ENCODE measurements at places on chromosomes 5 and 9.

DNA sequence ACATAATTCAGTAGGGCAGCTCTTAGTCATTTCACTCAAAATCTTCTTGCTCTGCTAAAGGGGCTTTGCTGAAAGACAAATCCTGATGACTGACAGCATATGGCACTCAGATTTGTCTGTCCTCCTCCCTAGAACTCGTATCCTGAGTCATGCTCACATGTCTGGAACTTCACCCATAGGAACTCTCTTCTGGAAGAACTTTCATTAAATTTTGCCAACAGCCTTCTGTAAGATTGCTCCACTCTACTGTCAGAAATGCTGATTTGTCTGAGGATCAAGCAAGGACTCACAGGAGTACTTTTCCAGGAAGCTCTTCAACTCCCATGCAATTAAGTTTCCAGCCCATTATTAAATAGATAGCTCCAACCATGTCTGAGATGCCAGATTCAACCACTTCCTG is 59.8 kb upstream of the SNX2 start:
- DNase-seq: no peak

- DNase-seq: no peak
These were observed 287.2 kb downstream of the CWC27 start for GRCh38 chr5:65055938-65056337.

DNA sequence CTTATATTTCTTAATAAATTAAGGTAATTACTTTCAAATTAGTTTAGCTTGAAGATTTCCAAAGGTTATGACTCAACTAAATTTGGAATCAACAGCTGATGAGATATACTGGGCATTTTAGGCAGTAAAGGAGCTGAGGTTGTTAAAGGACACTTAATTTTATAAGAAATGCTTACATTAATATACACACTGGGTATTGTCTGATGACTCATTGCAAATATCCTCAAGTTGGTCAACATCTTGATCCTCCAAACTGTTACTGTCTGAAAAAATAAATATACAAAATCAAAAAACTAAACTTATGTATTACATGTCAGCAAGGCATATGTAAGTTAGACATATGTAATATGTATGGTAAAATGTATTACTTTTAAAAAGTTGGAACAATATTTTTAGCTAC is 3.4 kb downstream of the GFM2 start:
- DNase-seq: no peak

- peak; percentile 87 for DNase-seq
These were observed 714 bp upstream of the CNOT8 start for GRCh38 chr5:154857530-154858296.

DNA sequence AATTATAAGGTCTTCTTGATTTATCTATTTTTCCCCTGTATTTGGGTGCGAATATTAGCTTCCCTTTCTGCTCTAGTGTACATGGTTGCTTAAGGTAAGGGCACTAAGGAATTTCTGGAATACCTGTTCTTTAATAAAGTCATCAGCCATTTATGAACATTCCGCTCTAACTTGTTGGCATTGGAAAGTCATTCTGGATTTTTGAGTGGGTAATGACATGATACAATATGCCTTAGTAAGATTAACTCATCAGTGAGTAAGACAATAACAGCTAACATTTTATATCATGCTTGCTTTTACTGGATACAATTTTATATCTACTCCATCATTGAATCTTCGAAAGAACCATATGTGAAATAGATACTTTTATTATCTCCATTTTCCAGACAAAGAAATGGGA is 196.1 kb downstream of the ARRDC3 start:
- no peak for DNase-seq

DNA sequence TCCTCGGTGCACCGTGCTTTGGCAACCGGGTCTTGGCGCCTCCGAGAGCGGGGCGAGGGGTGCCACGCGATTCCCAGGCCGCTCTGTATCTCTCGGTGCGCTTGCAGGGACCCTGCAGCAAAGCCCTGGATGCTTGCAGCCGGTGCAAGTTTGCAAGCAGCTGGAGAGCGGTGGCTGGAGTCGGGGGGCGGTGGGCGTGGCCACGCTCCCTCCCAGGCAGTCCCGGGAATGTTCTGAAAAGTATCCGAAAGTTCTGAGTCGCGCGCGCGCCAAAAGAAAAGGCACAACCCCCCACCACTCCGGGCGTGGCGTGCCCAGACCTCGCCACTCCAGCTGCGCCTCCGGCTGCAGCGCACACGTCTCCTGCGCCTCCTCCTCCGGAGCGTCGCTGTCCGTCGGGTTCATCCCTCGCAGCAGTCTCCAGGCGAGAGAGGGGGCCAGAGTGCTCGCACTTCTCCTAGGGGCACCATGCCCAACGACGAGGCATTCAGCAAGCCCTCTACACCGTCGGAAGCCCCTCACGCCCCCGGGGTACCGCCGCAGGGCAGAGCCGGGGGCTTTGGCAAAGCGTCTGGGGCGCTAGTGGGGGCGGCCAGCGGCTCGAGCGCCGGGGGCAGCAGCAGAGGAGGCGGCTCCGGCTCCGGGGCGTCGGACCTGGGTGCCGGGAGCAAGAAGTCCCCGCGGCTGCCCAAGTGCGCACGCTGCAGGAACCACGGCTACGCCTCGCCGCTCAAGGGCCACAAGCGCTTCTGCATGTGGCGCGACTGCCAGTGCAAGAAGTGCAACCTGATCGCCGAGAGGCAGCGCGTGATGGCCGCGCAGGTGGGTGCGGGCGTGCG is at the start of gene DMRT1:
Gene DMRT1 (plus strand): TSS at position 327 of the 839 bp plus-strand sequence. CDS start 142 bp downstream, at position 469.
- DNase-seq: no peak

DNA sequence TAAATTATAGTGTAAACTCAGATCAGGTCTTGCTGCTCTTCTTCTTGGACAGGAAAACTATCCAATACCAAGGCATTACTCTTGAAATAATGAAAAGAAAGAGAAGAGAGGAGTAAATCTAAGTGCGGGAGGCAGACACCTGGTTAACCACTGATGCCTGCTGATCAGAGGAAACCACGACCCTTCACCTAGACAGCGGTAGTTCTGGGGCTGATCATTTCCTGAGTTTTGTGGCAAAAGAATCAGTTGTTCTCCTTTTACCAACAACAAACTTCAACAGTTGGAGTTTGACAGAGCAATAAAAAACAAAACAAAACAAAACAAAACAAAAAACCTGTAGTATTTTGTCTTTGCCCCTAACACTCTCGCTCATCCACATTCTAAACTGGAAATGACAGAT is 3.0 kb downstream of the RLN1 start:
- peak; percentile 35 for DNase-seq

- DNase-seq: no peak
These were observed 200.4 kb upstream of the SLC24A2 start for GRCh38 chr9:19989213-19989612.

- no peak for DNase-seq
These were observed 269.1 kb downstream of the GLIS3 start for GRCh38 chr9:4030751-4031150.

GRCh38 chr9:116791326-116791725 is 104.2 kb downstream of the TRIM32 start:
- no peak for DNase-seq

- no peak for DNase-seq
These were observed 152.8 kb upstream of the IER5L start for GRCh38 chr9:129330711-129331492.

DNA sequence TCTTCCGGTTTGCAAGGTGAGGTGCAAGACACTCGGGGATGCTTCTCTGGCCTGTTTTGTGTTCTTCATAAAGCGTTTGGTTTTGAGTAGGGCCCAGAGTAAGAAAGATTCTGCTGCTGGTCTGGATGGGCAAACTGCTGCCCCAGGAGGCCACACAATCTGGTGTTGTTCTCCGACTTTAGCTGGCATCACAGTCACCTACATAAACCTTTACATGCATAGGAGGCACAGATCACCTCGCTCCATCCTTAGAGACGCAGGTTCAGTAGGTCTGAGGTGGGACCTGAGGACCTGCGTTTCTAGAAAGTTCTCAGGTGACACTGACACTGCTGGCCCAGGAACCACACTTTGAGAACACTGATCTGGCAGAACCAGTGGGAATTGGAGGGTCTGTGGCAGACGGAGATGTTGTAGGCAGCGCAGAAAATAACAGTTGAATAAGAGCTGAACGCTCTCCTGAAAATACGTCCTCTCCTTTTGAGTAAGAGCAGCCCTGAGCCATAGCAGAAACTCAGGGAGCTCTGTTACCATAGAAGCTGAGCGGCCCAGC is 3.9 kb upstream of the SLC6A3 start:
- no peak for DNase-seq
